NCI-H748 treated with DMSO at 0.1 percent for 48 hours (cell line): ENCODE measurements at places on chromosomes 6 and 20.

- no peak for DNase-seq
Observed at GRCh38 chr6:10416863-10417641, 2.2 kb upstream of the TFAP2A start.

DNA sequence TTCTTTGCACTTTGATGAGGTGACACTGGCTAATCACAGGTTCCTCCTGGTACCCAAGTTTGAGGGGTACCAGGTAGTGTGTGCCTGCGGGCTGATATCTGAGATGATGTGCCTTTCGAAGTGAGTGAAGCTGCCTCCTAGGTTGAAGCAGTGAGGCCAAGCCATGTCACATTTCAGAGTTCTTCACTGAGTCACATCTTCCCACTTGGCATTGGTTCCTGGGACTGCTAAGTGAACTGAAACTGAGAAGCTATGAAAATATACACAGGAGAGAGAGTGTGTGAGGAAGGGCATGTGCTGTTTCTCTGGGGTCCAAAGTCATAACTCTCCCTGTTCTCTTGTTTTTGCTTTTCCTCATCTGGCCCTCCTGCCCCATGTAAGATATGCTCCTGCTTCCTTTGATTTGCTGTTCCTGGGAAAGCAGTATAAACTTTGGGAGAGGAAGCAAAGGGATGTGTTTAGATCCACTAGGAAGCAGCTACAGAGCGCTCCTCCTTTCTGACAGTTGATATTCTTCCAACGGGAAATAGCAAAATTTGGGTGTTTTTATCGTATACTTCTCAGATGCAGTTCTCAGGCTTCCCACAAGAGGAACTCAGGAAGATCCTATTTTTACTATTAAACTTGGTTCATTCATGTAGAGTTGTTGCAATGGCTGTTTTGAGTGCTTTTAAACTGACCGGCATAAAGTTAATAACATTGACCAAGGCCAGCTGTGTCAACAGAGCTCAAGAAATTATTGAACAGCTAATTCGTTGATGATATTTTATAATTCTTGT is 153.7 kb downstream of the MOXD1 start:
- no peak for DNase-seq

DNA sequence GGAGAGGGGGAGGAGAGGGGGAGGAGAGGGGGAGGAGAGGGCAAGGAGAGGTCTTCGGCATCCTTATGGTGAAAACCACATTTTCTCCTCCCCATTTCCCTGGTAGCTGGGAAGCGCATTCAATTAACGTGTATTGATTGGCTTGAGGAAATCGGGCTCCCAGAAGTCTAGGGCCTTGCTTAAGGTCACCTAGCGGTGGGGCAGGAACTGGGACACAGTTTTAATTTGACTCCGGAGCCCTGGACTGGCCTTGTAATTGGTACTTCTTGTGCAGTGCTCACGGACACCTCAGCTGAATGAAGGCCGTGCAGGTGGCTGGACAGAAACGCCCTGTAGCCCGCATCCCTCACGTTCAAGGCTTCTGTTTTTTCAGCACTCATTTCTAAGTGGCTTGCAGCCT is 42.8 kb downstream of the CTCFL start:
- DNase-seq: no peak

- no peak for DNase-seq
Observed at GRCh38 chr6:18410412-18410811, 23.3 kb downstream of the RNF144B start.

GRCh38 chr6:112357791-112358190 is 10.7 kb downstream of the RFPL4B start:
- no peak for DNase-seq

GRCh38 chr6:36297051-36297450 is 27.2 kb downstream of the PNPLA1 start:
- DNase-seq: no peak

- DNase-seq: no peak
Observed at GRCh38 chr20:13205425-13205824, 15.6 kb upstream of the ISM1 start.

GRCh38 chr6:28589234-28589956 is 63.7 kb downstream of the GPX5 start:
- peak; percentile 87 for DNase-seq

DNA sequence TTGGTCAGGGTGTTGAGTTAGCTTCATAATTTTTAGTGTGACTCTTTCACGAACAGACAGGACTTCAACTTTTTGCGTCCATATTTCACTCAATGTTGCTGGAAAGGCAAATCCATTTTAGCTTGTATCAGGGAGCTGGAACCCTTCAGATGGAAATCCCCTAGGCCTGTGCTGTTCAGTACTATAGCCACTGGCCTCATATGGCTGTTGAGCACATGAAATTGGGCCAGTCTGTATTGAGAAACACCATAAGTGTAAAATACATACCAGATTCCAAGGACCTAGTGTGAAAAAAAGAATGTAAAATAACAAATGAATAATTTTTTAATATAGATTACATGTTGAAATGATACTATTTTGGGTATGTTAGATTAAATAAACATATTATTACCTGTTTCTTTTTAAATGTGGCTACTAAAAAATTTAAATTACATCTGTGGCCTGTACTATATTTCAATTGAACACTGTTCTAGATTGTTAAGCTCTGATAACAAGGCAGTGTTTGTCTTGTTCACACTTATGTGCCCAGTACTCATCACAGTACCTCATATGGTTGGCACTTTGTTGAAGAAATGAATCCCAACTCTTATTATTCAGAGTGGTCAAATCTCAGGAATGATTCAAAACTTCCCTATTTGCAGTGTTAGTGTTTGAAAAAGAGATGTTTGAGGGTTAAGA is 34.3 kb downstream of the CTNNBL1 start:
- DNase-seq: no peak

DNA sequence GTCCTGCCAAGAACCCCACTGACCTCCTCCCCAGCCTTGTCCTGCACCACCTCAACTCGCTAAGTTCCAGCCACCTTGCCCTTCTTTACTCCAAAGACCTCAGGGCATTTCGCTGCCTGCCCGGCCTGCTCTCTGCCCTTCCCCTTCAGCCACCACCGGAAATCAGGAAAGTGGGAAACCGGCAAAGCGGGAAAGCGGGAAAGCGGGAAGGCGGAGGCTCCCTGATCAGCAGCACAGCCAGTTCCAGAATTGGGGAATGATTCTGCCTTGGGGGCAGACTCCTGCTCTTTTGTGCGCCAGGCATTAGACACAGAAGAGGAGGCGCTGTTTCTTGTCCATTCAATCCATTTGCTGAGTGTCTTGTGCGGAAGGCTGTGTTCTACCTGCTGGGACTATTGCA is 111.3 kb downstream of the ZDHHC14 start:
- DNase-seq: no peak

GRCh38 chr6:43769526-43770371 is at the start of gene VEGFA:
TSS of gene VEGFA (plus strand) at chr6:43770211.
- DNase-seq: peak; percentile 85

GRCh38 chr20:14790771-14791620 is 453.6 kb upstream of the FLRT3 start:
- peak; percentile 84 for DNase-seq

- no peak for DNase-seq
Observed at GRCh38 chr20:50635676-50636600, 55.4 kb downstream of the RIPOR3 start.

DNA sequence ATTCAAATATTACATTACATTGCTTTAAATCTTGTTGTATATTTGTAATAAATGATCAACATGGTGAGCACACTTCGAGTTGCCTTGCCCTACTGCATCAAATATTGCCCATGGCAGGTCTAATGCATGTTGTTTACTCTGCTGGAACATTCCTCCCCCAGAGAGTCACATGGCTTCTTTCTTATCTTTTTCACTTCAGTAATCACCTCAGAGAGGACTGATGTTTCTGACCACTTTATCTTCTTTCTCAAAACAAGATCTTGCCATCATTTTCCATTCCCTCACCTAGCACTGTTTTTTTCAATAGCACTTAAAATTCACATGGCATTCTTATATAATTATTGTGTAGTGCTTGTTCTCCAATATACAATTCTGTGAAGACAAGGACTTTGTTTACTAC is 243.5 kb upstream of the THEMIS start:
- no peak for DNase-seq

- DNase-seq: no peak
Observed at GRCh38 chr6:154440422-154441043, 70.0 kb downstream of the CNKSR3 start.

GRCh38 chr20:15597306-15597705 is 975.9 kb downstream of the KIF16B start:
- DNase-seq: no peak

- DNase-seq: no peak
Observed at GRCh38 chr6:118872726-118873125, 21.2 kb upstream of the ASF1A start.

- no peak for DNase-seq
Observed at GRCh38 chr20:58930496-58930895, 50.6 kb upstream of the NELFCD start.

GRCh38 chr6:54289426-54289825 is 18.8 kb upstream of the TINAG start:
- DNase-seq: no peak

DNA sequence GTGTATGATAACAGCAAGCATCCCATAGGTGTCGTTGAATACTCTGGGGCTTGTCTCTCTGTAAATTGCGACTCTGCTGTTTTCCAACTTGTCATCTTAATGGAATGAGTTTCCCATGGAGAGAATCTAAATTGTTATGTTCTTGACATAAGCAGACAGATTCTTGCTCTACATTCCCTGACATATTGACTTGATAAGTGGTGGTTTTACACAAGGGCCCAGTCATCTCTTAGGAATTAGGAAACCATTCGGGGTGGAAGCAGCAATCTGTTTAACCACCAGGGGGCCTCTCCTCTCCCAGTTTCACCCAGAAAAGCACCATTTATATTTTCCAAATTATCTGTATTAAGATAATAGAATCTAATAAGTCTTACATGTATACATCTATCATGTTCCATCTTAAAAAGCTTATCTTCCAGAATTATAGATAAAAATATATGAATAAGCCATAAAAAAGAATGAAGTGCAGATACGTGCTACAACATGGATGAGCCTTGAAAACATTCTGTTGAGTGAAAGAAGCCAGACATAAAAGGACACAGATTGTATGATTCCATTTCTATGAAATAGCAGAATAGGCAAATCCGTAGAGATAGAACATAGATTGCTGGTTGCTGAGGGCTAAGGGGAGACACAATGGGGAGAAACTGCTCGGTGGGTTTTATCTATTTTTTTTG is 23.1 kb upstream of the MROH8 start:
- no peak for DNase-seq

DNA sequence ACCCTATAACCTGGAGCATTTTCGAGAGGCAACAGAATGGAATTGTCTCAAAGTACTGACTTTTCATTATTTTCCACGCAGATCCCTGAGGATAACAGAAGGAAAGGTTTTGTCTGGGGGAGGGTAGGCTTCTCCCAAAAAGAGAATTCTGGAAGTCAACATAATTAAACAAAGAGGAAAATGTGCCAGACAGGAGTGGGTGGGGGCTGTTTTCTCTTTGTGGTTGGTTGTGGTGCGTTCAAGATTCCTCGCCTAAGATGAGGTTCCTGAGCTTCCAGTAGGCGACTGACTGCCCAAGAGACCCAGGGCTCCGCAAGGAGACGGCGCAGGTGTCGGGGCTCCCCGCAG is 70.4 kb downstream of the SOX4 start:
- no peak for DNase-seq

GRCh38 chr6:130412556-130413290 is 46.9 kb downstream of the TMEM200A start:
- DNase-seq: no peak

DNA sequence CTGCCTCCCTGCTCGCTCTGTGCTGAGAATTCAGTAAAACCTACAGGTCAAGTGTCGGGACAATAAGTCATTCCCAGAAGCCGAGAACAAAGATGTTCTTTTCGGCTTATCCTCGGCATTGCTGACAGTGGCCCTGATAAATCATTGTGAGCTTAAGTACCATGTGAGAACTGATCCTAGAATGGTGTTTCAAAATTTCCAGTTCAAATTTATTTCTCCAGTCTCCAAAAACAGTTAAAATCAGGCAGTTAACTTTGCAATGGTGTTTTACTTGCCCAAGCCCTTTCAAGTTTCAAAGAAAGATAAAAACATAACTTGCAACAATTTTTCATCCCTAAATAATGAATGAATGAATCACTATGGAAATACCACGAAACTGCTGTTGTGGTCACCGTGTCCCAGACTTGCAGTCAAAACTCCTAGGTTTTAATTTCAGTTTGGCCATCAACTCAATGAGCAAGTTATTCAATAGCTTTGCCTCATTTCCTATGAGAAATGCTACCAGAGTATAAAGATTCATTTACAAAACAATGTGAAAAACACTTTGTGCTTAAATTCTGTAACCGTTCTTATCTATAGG is 4.3 kb downstream of the ATP5F1E start:
- DNase-seq: no peak

GRCh38 chr20:62824476-62825332 is 7.9 kb downstream of the COL9A3 start:
- no peak for DNase-seq

DNA sequence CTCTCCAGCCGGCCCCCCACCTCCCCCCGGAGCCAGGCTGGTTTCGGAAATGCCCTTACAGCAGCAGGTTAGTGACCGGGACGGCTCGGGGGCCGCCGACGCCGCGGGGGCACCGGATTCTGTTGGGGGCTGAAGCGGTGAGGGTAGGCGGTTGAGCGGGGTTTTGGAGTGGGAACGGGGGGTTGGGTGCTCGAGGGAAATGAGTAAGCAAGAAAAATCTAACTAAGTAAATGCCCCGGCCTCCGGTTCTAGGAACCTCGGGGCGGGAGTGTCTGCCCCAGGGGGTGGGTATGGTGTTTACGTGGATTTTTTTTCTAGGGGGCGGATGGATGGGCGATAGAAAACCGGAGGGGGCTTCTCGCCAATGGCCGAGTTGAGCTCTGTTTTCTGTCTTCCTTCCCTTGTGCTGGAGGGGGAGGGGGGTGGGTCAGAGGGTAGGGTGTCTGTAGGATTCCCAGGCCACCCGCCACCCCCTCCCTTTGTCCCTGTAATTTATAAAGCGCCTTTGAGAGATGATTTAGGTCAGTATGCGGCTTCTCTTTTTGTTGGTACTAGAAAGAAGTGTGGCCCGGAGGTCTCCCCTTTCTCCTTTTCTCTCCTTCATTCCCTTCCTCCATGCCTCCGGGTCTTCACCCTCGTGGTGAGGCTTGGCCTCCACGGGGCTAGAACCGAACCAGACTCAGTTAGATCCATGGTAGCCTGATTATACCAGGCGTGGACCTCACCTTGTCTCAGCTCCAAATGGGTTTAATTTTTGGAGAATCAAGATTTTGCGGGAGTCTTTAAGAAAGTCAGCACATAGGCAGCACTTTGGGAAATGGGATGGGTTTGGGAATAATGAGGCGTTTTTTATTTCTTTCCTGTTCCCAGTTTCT is 2.3 kb downstream of the E2F3 start:
- peak; percentile 60 for DNase-seq

- no peak for DNase-seq
Observed at GRCh38 chr6:163192591-163192990, 221.9 kb upstream of the QKI start.

GRCh38 chr6:130115036-130115435 is 96.7 kb downstream of the L3MBTL3 start:
- no peak for DNase-seq

DNA sequence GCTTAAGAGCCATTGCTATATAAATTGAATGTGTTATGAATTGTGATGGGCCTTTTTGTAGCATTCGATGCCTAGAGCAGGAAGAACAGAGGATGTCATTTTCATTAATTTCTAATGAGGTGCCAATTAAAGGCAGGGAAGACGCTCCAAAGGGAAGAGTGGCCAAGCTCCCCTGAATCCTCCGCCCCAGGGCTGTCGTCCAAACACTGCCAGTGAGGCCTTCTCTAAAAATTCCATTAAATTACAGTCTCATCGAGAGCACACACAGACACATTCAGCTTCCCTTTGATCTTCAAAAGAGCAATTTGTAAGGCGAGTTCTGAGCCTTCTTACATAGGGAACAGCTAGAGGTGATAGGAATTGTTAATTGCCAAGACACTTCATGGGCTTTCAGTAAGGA is 300.0 kb downstream of the ZFAND3 start:
- no peak for DNase-seq

- no peak for DNase-seq
Observed at GRCh38 chr6:22300273-22300998, 3.6 kb upstream of the PRL start.
